ENCODE measurements at places on chromosomes 6 and 20. TPM values are rescaled to one million over a fixed set of nuclear protein-coding genes. Genes with fewer than 3 reads are reported as not detected.

GNMT gene
- total RNA-seq: 0.20 TPM

MAPK13 gene
- total RNA-seq: 29.5 TPM

ISM1 gene
- total RNA-seq: 11.2 TPM

POPDC3 gene
- 5.2 TPM for total RNA-seq

SYTL3 gene
- 2.7 TPM for total RNA-seq

RIPK1 gene
- 14.3 TPM for total RNA-seq

IP6K3 gene
- total RNA-seq: 3.8 TPM

HS3ST5 gene
- 0.30 TPM for total RNA-seq
